ENCODE measurements at places on chromosomes 4 and X.

DNA sequence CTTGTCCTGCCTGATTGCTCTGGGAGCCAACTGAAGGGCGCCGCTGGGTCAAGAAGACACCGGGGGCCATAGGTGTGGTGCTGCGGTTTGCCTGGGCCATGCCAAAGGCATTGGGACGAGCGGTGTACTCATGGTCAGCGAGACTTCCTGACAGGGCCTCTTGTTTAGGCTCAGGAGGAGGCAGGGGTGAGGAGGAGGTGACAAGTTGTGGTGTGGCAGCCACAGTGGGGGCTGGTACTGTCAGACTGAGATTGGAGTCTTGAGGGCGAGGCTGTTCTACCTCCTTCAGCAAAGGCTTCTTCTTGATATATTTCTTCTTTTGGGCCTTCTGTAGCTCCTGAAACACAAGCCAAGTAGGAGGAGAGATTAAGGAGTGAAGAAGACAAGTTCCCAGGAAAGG, 104.1 kb downstream of the PHF8 start:
- DNase-seq, result no peak

DNA sequence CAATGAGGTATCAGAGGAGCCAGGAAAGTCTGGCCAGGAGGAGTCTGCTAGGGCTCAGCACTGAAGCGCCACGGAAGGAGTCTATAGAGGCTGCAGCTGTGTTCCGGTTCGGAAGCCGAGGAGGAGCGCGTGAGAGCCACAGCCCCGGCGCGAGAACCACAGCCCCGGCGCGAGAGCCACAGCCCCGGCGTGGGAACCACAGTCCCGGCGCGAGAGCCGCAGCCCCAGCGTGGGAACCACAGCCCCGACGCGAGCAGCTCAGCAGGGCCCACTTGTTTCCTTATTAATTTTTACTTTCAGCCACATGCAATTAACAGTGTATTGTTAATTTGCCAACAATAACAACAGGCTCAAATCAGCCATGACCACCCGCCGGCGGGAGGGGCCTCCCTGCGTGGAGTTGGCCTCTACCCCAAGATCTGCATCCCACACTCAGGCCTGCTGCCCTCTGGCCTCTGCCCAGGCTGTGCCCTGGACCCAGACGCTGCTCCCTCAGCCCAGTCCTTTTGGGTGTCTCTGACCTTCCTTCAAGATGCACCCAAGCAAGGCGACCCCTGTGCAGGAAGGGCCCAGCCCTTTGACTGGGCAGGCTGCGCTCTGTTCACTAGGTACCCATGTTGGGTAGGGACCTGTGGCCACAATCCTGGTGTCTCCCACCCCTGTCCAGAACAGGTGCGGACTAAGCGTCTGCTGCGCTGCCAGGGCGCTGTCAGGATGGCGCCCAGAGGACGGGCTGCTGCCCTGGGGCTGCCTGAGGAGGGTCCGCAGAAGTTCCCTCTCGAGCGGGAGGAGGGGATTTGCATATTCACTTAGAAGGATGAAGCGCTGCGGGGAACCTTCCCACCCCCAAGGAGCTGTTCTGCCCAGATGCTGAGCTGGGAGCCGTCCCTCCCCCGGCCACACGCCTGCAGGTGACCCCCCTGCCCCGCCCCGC, 113.8 kb downstream of the ADRA2C start:
- no peak for DNase-seq

- no peak for DNase-seq
Observed at GRCh38 chrX:43976205-43976604, 3.0 kb upstream of the NDP start.

- no peak for DNase-seq
Observed at GRCh38 chr4:94115687-94116086, 92.0 kb upstream of the SMARCAD1 start.

GRCh38 chrX:70834589-70834988, 73.9 kb downstream of the TEX11 start:
- no peak for DNase-seq

DNA sequence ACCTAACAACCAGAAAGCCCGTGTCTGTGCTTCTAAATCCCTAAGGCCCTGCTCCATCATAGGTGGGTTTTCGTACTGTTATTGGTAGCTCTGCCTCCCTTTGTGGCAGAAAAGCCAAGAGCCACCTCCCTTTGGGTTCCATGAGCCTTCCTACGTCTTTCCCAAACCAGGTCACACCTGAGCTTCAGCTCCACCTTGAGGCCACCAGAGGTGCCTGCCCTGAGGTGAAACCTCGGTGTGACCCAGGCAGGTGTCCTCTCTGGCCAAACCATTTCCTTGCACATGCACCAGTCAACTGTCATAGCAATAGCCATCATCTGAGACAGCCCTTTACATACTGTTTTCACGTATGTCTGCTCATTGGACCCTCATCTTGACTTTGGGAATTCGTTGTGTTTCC, 188.0 kb upstream of the RBPJ start:
- DNase-seq, result no peak

GRCh38 chr4:151948351-151949016, 187.7 kb upstream of the GATB start:
- no peak for DNase-seq

- no peak for DNase-seq
Observed at GRCh38 chrX:110402850-110403221, 44.2 kb downstream of the RTL9 start.

GRCh38 chr4:13411942-13412341, 72.2 kb downstream of the RAB28 start:
- no peak for DNase-seq

- peak; percentile 43 for DNase-seq
Observed at GRCh38 chr4:2009651-2010233, 968 bp upstream of the NELFA start.

- DNase-seq, result no peak
Observed at GRCh38 chrX:119228512-119229252, 7.4 kb upstream of the PGRMC1 start.

- DNase-seq, result no peak
Observed at GRCh38 chr4:7227008-7227407, 34.7 kb downstream of the SORCS2 start.

Data from T-helper 9 cell (primary cell).